Stimulated activated CD8-positive, alpha-beta memory T cell treated with anti-CD3 and anti-CD28 coated beads, Interleukin-2, amount 100 ng/mL, for 1 hour (primary cell): ENCODE measurements at places on chromosomes 12 and 14.
A peak's percentile ranks its signal among the peaks of the same experiment; 100 is the strongest.

GRCh38 chr14:20551606-20552005, 9.2 kb downstream of the RNASE9 start:
- DNase-seq, result no peak

- DNase-seq, result no peak
Observed at GRCh38 chr14:99937475-99938244, 127.6 kb upstream of the EVL start.

- no peak for DNase-seq
Observed at GRCh38 chr14:23550812-23551265, 726 bp downstream of the ZFHX2 start.

- DNase-seq, result no peak
Observed at GRCh38 chr12:108816652-108817335, 40.6 kb downstream of the SSH1 start.

- no peak for DNase-seq
Observed at GRCh38 chr14:94367347-94368242, 20.8 kb downstream of the SERPINA1 start.

DNA sequence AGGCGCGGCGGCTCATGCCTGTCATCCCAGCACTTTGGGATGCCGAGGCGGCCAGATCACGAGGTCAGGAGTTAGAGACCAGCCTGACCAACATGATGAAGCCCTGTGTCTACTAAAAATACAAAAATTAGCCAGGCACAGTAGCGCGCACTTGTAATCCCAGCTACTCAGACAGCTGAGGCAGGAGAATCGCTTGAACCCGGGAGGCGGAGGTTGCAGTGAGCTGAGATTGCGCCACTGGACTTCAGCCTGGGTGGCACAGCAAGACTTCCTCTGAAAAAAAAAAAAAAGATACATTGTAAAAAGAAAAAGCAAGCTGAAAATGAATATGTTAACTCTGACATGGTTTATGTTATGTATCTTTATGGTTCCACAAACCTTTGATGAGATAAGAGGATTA, 33.6 kb downstream of the RPGRIP1 start:
- no peak for DNase-seq

GRCh38 chr14:101442451-101442850, 118.8 kb upstream of the DIO3 start:
- peak; percentile 12 for DNase-seq

- DNase-seq, result no peak
Observed at GRCh38 chr14:71964716-71965115, 32.5 kb downstream of the RGS6 start.

DNA sequence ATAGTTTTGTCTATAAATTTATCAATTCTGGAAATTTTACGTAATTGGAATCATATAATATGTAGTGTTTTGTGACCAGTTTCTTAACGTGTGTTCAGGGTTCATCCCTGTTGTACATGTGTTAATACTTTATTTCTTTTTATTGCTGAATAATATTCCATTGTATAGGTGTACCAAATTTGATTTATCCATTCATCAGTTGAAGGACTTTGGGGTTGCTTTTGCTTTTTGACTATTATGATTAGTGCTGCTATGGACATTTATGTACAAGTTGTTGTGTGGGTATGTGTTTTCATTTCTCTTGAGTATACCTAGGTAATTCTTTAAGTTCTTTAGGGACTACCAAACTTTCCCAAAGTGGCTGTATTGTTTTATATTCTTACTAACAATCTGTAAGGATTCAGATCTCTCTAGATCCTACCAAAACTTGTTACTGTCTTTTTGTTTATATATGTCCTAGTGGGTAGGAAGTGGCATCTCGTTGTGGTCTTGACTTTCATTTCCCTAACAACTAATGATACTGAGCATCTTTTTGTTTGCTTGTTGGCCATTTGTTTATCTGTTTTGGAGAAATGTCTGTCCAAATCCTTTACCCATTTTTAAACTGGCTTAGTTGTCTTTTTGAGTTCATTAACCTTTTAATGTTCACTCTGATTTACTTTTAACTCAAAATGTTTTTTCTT, 14.9 kb downstream of the VRK1 start:
- DNase-seq, result no peak

DNA sequence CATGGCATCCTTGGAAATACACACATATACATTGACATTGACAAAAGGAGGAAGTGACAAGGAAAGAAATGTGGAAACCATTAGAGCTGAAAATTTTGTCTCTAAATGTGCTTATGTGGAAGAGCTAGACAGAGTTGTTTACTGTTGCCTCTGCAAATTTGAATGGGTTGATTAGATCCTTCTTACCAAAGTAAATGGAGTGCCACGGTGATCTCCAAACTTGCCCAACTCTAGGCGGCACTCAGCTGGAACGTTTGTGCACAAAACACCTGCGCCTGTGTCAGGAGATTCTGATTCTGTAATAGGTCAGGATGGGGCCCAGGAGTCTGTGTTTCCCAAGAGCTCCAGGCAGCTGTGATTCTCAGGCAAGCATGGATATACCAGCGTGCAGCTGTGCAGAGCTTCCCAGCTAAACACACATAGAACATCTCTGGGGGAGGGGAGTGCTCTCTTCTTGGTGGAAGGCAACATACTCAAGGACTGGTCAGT, 77.8 kb upstream of the BDKRB2 start:
- no peak for DNase-seq

DNA sequence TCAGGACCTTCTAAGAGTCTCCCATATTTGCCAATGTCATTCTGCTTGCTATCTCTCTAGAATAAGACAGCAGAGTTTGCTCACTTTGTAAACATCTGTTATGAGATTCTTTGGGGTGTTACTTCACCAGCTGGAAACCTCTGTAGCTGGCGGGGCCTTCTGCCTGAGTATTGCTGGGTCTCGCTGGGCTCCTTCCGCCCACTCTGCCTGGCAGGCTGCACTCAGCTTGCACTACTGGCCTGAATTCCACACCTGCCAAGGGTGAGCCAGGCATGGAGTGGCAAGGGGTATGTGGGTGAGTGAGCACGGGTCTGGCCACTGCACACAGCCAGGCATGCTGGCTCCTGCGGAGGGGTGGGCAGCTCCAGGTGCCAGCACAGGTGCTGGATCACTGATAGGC, 267.3 kb upstream of the PDE3A start:
- DNase-seq, result no peak

- no peak for DNase-seq
Observed at GRCh38 chr12:26406391-26406790, 211.0 kb downstream of the SSPN start.

DNA sequence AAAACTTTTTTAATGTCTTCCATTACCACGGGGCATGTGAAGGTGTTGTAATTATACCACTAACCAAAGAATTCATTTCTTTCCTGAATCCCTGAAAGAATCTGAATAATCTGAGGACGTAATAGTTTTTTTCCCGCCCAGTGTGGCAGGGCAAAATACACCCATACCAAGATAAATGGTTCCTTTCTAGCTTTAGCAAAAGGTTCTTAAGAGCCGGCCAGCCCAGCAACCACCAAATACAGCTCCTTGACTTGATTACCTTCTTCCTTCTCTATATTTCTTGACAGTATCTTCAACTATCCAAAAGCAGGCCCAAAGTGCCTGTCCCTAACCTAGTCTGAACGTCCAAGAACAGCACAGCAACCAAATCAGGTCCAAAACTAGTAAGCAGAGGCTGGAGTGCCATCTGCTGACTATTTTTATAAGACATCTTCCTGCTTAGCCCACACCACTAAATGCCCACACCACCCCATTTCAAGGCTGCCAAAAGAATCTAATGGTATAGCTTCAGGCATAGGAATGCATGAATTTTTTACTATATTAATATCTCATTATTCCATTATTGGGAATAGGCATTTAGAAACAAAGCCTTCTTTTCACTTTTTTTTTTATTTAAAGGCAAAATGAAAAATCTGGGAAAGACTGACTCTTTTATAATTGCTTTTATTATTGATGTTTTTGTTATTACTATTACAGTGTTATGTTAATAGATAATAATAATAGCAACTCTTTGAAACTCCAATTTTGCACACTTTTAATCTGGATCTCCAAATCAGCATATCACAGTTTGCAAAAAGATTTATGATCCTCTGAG, 524.4 kb downstream of the MED13L start:
- DNase-seq, result no peak

DNA sequence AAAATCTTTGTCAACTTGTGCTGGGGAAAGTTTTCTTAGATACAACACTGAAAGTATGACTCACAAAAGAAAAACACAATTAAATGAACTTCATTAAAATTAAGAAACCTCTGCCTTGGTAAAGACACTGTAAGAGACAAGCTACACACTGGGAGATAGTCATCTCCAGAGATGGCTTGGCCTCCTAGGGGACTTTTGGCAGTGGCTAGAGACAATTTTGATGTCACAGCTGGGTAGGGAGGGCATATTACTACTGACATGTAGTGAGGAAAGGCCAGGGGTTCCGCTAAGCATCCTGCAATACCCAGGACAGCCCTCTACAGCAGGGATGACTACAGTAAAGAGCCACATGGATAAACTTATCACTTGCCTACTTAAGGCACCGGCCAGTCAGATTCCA, 8.7 kb upstream of the RNASE4 start:
- no peak for DNase-seq

DNA sequence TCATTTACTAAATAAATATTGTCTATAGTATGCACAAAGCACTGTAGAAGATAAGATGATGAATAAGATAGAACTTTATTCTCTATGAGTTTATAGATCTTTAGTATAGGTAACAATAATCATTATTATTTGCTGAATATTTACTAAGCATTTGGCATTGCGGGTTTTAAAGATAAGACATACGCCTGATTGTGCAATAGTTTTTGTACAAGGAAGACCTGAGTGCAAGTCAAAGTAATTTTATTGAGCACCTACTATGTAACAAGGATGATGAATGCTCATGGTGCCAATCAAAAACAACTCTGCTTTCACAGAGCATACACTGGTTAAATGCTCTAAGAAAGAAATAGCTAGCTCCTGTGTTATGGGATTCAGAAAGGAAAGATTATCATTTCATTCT, 1461.7 kb upstream of the FLRT2 start:
- DNase-seq, result no peak

- no peak for DNase-seq
Observed at GRCh38 chr12:55043542-55043941, 23.8 kb downstream of the NEUROD4 start.

- DNase-seq, result no peak
Observed at GRCh38 chr12:3313675-3314663, 177.0 kb upstream of the PRMT8 start.

DNA sequence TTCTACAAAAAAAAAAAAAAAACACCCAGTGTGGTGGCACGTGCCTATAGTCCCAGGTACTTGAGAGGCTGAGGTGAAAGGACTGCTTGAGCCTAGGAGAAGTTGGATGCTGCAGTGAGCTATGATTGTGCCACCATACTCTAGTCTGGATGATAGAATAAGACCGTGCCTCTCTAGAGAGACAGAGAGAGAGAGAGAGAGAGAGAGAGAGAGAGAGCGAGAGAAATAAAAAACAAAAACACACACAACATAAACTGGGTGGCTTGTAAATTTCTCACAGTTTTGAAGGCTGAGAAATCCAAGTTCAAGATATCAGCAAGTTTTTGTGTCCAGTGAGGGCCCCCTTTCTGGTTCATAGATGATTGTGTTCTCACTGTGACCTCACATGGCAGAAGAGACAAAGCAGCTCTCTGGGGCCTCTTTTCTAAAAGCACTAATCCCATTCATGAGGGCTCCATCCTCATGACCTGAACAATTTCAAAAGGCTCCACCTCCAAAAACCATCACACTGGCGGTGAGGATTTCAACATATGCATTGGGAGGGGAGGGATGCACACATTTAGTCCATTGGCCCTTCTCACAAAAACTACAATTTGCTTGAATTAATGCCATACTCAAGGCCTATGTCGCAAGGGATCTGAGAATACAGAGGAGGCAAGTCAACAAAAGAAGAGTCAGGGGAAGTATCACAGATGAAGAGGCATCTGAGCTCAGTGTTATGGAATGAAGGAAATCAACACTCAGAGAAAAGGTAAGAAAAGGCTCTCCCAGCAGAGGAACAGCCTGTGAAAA, 94.9 kb downstream of the PPM1H start:
- no peak for DNase-seq

GRCh38 chr14:89773644-89774316, 180.8 kb downstream of the EFCAB11 start:
- DNase-seq, result peak; percentile 30

DNA sequence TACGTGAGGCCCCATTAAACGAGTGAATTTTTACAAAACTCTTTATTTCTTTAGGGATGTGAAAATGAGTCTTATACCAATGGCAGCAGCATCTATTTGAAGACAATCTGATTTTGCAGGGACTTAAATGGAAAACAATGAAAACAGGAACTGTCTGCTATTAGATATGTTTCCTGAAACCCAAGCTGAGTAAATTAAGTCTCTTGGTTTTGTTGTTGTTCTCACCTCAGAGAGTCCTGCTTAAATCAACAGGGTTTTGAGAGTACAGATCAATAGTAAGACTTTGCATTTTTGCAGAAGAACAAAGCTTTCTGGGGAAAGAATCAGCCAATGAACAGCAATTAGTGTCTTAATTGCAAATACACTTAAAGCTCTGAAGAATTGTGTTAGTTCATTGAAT, 39.1 kb upstream of the LGR5 start:
- DNase-seq, result no peak

DNA sequence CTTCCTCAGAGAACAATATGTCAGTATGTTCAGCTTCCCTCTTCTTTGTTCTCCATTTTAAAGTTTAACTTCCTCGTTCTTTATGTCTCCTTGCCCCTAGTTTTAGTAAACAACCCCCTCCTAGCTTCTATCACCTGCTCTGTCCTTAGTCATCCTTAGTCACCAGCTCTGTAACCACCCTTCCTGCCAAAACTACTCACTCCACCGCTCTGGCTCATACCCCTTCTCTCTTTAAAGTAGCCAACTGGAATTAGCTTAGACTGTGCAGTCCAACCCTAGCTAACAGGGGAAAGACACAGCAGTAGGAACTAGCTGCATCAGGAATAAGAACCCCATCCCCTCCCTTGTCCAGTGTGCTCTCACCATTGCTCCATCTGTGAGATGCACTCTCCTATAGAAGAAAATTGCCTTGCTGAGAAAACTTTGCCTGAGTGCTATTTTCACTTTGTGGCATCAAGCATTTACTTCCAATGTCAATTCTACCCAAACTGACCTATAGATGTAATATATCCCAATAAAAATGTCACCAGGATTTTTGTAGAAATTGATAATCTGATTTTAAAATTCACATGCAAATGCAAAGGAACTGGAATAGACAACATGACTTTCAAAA, 603.2 kb downstream of the C12orf50 start:
- DNase-seq, result no peak

- no peak for DNase-seq
Observed at GRCh38 chr14:34003082-34003668, 52.3 kb upstream of the EGLN3 start.
